ENCODE measurements at places on chromosomes 11 and 22.

DNA sequence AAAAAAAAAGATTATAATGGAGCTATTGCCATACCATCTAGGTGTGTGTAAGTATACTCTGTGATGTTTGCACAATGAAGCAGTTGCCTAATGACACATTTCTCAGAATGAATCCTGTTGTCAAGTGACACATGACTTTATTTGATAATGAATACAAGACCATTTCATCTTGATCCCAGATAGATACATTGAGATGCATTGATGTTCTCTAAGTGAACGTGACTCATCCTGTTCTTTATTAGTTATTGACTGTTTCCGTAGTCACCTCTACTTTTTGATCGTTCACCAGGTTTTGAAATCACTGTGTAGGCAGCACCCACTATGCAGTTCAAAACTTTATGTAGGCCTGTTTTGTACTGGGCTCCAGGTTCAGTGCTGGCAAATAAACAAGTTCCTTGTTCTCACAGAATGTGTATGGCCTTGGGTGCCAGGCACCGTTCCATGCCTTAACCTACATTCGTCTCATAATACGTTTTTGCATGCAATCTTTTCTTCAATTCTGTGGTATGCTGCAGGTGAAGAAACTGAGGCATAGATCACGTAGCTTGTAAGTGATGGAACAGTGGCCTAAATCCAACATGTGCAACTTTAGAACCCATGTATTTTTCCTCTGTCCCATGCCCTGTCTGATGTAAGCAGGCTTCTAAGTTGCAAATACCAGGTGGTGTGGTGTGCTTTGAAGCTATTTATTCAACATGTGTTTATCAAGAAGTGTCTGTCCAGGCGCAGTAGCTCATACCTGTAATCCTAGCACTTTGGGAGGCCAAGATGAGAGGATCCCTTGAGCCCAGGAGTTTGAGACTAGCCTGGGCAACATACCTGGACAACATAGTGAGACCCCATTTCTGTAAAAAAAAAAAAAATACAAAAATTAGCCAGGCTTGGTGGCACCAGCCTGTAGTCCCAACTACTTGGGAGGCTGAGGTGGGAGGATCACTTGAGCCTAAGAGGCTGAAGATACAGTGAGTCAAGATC, 10.4 kb downstream of the SREBF2 start:
- DNase-seq: no peak

GRCh38 chr11:17135916-17136683, 58.6 kb upstream of the RPS13 start:
- DNase-seq: no peak

DNA sequence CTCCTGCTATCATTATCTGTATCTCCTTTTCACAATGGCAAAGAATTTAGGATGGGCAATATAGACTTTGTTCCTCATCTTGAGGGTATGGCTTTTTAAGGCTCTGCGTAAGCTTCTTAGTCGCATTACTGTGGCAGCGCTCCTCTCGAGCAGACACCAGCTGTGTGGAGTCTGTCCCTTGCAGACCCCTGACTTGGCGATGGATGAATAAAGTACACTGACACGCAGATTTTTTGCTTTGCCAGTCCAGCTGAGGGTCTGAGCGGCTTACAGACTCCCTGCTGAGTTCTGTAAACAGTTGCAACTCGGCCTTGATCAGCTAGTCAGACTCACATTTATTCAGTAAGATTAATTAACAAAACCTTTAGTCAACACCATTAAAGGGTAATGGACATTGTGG, 390.0 kb upstream of the CNTN5 start:
- DNase-seq: no peak

DNA sequence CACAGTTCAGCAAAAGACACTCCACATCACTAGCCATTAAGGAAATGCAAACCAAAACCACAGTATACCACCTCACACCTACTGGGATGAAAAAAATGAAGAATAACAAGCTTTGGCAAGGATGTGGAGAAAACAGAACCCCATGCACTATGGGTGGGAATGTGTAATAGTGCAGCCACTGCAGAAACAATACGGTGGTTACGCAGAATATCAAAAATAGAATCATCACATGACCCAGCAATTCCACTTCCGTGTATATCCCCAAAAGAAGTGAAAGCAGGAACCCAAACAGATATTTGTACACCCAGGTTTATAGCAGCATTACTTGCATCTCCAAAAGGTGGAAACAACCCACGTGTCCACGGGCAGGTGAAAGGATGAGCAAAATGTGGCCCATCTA, 20.8 kb downstream of the CARS1 start:
- no peak for DNase-seq

DNA sequence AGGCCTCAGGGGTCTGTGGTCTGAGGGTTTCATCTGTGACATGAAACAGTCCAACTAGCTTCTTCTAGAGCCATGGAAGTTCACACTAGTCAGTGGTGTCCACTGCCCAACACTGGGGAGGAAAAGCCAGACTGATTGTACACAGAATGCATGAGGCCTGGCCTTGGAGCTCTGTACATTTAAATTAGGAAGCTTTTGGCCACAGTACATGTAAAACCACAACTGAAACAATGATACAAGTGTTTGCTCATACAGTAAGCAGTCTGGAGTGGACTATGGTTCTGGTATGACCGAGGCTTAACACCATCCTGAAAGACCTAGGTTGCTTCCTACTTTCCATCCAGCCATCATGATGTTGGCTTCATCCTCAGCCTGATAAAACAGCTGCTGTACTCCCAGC, 73.8 kb upstream of the SESN3 start:
- DNase-seq: no peak

- DNase-seq: no peak
Measured at GRCh38 chr22:37638391-37639069, 939 bp upstream of the SH3BP1 start.

GRCh38 chr11:123178186-123178585, 16.9 kb downstream of the CLMP start:
- DNase-seq: no peak

GRCh38 chr11:123690485-123690884, 36.1 kb upstream of the SCN3B start:
- no peak for DNase-seq

Data from SK-MEL-5 (cell line).